ENCODE measurements at places on chromosomes 11 and 22.

DNA sequence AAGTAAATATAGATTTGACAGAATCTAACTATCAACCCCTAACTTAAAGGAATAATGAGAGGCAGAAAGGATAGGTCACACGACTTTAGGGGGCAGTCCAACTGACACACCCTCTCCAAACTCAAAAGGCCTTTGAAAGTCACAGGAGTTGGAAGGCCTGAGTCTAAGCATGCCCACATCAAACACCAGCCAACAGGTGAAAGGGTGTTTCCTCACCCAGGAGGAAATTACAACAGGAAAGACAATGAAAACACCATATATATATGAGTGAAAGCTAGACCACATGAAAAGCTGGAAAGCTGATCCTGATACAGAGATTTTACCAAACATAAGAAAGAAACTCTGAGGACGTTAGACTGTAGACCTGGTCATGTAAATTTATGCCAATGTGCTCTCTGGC lies 10.5 kb upstream of the DEPDC7 start:
- DNase-seq, result no peak

DNA sequence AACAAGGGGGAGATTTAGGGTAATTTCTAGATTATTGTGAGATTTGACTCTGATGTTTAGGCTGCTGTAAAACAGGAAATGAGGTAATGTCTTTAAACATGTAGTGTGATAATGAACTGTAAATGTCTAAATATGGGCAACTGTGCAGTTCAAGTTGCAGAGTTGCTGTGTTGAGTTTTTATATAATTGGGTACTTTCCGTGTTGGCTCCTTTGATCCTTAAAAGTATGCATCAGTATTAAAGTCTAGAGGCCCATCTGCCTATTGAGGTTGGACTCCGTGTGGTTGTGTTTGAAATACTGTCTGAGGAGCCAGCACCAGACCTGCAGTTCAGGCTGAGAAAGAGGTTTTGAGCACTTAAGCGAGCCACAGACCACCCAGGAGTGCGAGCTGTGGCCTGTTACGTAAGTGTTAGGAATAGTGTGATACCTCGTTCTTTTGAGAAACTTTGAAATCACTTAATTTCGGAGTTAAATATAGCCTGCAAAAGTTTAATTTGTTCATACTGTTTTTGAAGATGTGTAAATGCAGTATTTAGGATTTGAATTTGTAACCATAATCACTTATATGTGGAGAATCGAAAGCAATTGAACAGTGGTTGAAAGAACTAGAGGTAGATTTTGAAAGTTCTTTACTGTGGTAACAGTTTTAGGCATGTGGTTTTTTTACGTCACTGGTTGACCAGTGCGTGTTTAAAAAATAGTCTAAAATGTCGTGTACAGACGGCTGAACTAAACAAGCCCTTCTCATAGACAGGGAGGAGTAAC lies 9.0 kb downstream of the FAM118A start:
- peak; percentile 31 for DNase-seq

- DNase-seq, result no peak
Measured at GRCh38 chr22:22704156-22704946, 59.9 kb downstream of the GGTLC2 start.

GRCh38 chr11:70568814-70569617 lies 170.7 kb downstream of the CTTN start:
- no peak for DNase-seq

GRCh38 chr11:111429066-111429506 lies 50.0 kb upstream of the POU2AF1 start:
- peak; percentile 12 for DNase-seq

DNA sequence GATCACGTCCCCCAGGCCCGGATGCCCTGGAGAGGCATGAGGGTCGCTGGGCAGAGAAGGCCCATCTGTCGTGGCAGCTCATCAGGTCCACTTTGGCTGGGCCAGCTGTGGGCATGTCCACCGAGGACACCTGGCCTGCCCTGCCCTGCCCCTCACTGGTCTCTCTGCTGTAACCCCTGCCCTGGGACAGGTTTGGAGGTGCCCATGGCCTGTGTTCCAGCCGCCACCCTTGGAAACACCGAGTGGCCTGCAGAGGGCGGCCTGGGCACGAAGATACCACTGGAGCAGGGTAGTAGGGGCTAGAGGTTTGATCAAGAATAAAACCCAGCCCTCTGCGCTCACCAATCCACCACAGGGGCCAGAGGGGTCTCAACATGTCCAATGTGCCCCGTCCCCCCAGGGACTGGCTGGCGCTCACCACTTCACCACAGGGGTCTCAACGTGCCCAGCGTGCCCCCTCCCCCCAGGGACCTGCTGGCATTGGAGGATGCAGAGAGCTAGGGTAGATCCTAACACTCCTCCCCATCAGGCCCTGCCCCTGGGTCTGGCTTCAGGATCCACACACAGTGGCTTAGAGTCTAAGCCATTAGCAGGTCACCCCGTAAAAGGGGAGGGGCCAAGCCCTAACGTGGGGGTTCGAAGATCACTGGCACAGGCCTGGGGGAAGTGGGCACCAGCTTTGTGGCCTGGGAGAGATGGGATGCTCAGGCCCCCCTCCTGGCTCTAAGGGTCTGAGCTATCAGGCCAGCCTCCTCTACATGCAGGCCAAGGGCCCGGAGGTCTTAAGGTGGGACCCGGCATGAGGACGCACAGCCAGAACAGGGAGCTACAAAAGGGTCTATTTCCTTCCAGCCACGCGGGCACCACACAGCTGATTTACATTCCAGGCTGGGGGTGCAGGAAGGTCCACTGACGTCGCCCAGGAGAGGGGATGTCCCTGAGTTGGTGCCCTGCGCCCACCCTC lies 1.3 kb upstream of the HDAC10 start:
- peak; percentile 65 for DNase-seq

DNA sequence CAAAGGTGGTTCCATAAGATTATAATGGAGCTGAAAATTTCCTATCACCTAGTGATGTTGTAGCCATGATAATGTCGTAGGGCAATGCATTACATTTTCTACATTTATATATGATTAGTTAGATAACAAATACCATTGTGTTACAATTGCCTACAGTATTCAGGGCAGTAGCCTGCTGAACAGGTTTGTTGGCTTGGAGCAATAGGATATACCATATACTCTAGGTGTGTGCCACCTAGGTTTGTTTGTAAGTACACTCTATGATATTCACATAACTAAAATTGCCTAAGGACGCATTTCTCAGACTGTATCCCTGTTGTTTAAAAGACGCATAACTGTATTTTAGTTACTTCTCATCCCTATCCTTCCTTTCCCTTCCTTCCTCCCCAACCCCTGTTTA lies 13.6 kb downstream of the PLEKHB1 start:
- DNase-seq, result no peak

- no peak for DNase-seq
Measured at GRCh38 chr22:46794067-46794466, 31.6 kb downstream of the TBC1D22A start.
